Psoas muscle (tissue), 8 donors: ENCODE measurements at places on chromosomes 6 and 20.

GRCh38 chr6:51098791-51099190 is 280.1 kb downstream of the TFAP2B start:
- DNase-seq: no peak

- no peak for DNase-seq
These were observed 27.7 kb downstream of the BFSP1 start for GRCh38 chr20:17503301-17504065.

DNA sequence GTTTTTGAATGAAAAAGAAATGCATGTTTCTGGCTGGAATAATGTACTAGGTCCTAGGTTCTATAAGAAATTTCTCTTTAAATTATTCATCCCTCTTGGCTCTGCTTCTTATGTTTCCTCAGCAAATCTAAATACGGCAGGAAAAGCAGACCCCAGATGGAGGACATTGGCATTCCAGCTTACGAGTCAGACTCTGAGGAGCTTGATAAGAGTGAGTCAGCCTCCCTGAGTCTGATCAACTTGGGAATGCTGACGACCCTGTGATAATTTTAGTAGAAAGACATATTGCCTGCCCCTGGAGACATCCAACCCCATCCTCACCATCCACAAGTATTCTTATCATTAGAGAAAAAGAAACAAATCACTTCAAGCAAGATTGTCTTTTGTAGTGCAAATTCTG is 509.7 kb upstream of the MARCKS start:
- no peak for DNase-seq

- no peak for DNase-seq
These were observed 95.4 kb upstream of the CEP85L start for GRCh38 chr6:118746825-118747174.

DNA sequence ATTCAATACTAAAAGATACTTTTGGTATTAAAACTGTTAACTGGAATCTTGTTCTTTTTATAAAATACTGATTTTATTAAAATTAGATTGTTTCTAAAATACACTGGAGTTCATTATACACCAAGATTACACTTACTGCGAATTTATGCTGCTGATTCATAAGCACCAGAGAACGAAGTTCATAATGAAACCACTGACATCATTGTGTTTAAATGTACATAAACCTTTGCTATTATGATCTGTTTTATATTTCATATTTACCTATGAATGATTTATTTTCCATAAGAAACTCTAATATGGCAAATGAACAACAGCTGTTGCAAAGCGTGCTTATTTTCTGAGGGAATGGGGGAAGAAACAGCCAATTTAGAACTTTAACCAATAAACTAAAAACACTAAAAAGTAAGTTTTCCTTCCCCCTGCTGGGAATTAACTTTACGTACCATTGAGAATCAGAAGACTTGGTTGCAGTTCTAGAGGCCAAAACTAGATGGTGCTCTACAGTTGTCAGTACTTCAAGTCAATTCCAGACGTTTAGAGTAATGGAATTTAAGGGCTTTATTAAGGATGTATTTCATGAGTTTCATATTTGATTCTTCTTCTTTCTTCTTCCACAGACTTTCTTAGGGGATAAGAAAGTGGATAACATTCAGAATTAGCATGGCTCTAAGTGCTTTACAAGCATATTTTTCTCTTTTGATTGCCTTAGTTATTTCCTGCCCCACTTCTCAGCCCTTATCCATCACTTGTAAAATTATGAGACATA is 30.8 kb upstream of the COL19A1 start:
- DNase-seq: no peak

DNA sequence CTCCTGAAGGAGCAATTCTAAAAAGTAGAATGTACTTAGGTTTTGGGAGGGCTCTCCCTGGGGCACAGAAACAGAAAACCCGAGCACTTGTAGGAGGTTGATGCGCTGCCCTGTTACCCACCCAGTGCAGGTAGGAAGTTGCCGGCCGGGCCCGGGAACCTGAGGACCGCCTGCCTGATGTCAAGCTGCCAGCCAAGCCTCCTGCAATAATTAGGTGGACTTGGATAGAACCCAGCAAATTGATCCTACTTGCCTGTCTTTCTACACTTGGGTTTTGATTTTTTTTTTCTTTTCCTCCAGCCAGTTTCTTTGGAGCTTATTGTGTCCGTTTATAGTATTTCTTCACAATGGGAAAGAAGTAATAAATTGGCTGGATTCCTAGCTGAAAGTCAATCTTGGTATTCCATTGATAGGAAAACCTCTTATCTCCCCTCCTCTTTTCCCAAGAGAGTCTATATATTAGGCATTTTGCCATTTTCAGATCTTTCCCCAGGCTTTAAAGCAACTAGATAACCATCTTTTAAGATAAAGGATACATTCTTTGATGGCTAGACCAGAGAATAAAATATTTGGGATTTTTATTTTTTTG is 78.3 kb upstream of the FYN start:
- DNase-seq: no peak

- DNase-seq: no peak
These were observed 149.3 kb upstream of the STXBP5 start for GRCh38 chr6:147054871-147055270.

GRCh38 chr6:122406187-122406586 is 6.7 kb downstream of the HSF2 start:
- DNase-seq: no peak

DNA sequence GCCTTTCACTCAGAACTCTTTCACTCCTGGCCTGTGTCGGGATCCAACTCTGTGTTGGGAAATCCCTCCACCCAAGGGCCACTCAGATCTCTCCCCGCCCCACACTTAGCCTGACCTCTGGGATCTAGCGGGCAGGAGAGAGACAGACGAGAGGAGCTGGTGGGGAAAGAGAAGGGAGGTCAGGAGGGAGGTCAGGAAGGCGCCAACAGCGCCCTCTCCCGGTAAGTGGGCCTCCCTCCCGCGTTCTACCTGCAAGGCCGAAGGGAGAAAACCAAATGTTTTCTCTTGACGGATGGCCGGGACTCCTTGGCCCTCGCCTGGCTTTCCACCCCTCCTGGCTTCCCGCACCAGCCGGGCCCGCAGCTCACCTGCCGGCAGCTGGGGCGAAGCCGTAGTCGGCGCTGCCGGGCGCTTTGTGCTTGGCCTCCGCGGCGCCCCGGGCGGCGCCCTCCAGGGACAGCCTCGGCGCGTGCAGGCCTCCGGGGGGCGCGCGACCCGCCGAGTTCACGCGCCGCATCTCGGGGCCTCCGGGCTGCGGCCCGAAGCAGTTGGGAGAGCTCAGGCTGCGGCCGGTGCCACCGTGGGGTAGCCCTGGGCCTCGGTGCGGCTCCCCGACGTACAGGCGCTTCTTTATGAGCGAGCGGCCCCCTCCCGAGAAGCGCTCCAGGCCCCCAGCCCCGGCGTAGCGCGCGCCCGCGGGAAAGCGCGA is 38.2 kb downstream of the C6orf132 start:
- DNase-seq: peak; percentile 87

DNA sequence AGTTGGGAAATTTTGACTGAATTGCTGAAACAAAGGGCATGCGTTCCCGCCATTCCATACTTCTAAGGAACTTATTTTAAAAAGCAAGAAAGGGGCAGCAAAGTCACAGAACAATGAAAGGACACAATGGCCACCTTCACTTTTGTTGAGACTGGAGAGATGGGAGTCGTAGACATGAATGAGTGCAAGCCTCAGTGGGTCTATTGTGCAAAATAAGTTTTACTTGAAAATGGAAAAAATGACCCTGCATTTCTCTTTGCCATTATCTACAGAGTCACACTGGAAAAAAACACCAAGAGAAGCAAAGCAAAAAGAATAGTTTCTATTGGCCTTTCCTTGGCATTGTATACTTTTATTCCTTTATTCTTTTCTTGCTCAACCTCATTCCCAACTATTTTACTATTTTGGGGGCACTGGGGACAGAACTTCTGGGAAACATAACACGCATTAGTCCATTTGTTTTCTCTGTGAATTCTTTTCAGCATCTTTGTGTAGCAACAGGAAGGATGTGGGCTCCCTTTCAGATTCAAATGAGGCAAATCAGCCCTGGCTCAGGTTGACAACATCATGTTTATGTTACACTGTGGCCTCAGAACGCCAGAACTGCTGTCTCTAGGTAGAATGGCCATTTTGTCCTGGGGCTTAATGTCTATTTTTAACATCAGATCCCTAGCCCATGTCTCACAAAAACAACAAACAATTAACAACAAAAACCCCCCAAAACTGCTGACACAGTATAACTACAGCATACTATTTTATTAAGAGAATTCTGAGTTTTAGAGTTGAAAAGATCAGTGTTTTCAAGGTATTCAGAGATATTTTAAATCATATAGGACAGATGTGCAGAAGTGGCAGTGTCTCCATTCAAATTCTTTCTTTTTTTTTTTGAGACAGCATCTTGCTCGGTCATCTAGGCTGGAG is 122.2 kb downstream of the FYN start:
- DNase-seq: no peak

- no peak for DNase-seq
These were observed 126.5 kb downstream of the UTRN start for GRCh38 chr6:144411531-144412165.

DNA sequence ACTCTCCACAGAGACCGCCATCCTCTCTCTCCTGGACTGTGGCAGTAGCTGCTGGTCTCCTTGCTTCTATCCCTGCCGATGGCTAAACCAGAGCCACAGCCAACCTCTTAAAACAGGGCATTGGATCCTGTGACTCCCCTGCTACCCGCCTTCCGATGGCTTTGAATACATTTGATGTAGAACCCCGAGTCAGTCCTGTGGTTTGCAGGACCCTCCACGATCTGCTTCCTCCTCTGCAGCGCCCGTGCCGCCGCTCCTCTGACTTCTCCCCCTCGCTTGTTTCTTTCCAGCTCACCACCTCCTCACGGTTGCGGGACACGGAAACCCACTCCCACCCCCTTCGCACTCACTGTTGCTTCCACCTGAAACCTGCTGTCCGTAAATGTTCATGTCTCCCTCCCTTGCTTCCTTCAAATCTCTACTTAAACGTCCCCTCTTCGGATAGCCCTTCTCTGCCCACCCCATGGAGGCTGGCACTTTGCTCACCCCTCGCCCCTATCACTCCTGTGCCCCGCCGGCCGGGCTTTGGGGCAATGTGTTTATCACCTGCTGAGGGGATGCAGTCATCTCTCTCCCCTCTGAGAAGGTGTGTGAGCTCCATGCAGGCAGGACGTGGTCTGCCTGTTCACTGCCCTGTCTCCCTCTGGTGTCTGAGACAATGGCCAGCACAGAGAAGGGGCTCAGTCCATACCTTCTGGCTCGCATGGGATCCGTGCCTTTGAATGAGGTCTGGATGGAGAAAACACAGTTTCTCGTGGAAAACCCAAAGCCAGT is 67.8 kb downstream of the GFOD1 start:
- no peak for DNase-seq

DNA sequence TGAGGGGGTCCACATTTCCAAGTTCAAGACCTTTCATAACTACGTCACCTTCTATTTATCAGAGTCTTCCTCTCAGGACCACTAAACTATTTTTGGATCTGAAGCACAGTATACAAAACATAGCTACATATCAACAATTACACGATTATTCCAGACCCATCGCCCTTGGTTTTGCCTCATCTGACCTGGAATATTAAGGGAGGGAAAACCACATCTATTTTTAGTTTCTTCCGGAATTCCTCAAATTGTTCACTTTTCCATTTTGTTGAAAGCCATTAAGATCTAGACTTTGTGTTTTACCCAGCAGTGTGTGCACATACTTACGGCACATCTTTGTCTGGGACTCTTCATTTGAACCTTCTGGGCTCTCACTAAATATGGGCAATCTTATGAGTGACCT is 12.0 kb upstream of the ADGRF5 start:
- DNase-seq: no peak
